ENCODE measurements at places on chromosomes 7 and 10. TPM values are rescaled to one million over a fixed set of nuclear protein-coding genes. Genes with fewer than 3 reads are reported as not detected.
A peak's percentile ranks its signal among the peaks of the same experiment; 100 is the strongest.

- no peak for DNase-seq
Measured at GRCh38 chr7:96253441-96253840, 68.5 kb downstream of the SLC25A13 start.

- no peak for DNase-seq
Measured at GRCh38 chr10:4686644-4686996, 139.4 kb upstream of the AKR1E2 start.

- no peak for DNase-seq
Measured at GRCh38 chr7:23012908-23013714, 819 bp downstream of the HYCC1 start.

CALN1 gene
- not detected for total RNA-seq

DNA sequence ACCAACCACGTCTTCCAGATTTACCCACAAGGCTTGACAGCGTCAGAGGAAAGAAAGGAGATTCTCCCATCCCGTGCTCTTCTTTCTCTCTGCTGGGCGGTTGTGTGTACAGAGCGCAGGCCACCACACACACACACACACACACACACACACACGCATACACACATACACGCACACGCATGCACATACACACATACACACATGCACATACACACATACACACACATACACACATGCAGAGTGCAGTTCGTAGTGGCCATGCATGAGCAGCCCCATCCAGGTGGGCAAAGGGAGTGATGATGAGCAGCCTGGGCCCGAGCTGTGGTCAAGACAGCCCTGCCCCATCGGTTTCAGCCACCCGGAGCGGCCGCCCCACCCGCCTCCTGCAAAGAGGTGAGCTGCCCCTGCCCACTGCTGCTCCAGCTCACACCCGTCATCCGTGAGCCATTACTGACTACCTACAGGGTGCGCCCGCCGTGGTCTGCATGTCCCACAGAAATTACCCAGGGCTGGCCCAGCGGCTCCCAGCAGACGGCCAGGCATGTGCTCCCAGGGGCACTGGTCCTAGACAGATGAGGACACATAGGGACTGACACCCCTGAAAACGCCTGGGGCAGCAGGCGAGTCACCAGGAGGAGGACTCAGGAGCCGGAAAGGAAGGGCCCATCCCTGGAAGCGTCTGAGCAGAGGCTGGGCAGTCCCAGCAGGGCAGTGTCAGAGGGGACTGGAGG lies 69.6 kb downstream of the ASB13 start:
- DNase-seq, result no peak

GRCh38 chr7:15546272-15546792 lies 15.5 kb downstream of the AGMO start:
- DNase-seq, result no peak

DNA sequence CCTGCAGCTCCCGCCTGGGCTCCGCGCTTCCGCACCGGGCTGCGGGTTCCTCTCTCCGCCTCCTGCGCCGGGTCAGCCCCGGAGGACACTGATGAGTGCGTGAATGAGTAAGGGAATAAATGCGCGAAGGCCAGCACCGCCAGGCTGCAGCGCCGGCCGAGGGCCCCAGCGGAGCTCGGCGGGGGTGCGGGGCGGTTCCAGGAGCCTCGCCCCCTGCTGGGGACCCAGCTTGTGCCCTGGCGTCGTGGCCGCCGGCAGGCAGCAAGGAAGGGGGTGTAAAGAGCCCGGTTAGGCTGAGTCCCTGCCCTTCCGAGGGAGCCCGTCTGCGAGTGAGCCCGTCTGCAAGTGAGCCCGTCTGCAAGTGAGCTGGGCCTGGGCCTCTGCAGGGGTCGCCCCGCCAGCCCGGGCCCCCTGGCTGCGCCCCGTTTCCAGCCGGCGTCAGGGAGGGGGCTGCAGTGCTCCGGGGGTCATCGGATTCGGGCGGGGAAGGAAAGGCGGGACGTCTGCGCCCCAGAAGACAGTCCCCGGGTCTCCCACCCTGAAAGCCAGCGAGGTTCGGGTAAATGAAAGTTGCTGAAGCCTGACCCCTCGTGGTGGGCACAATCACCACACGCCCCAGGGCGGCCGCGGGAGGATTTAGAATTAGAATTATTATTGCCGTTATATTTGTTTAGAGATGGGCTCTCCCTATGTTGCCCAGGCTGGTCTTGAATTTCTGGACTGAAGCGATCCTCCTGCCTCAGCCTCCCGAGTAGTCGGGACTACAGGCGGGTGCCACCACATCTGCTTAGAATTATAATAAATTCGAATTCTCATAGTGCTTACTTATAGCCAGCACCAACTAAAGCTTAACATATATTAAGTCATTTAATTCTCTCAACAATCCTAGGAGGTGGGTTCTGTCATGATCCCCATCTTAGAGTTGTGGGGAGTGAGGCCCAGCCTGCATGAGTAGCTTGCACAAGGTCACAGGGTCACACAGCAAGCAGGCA lies 8.6 kb upstream of the CRYGN start:
- peak; percentile 86 for DNase-seq

TAS2R5 gene
- total RNA-seq, result 0.40 TPM

DNA sequence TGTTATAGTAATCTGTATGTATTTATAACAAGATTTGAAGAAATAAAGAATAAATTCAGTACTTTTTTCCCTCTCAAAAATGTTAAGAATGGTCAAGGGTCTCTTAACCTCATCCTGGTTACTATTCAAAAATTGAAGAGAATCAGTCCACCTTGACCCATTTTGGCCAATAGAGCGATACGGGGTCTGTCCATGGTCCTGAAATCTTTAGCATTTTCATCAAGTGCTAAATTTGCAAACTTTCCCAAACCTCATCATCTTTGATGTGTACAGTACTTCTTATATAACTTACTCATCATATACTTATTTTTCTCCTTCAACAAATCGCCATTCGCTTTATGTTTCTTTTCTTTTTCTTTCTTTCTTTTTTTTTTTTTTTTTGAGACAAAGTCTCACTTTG lies 23.6 kb downstream of the TMEM178B start:
- DNase-seq, result no peak

DNA sequence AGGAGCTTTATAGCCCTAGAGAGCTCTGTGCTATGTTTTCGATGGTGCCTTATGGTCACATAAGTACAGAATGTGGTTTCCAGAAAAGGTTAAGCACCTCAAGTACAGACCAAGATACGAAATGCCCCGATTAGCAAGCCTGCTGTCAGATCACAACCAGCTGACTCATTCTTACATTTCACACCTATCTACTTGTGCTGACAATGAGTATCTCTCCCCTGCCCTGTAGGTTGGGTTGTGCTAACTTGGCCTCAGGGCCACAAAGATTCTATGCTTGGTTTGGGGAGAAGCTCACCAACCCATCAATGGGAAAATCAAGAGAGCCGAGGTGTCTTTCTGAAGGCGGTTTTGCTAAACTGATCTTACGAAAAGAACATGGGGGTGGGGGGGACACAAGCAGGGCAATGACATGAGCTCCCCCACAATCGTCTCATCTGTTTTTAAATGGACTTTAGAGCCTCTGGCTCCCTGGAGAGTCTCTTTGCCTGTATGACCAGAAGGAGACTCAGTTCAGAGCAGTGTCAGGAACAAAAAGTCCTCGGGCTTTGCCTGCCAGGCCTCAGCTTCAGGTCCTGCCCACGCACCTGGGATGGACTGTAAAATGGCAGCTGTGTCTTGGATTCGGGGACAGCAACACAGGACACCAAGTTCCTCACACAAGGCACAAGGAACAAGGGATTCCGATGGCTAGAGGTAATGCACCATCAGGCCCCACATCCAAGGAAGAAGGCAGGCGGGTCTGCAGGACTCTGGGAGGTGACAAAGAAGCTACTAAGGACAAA lies 55.1 kb downstream of the FAM53B start:
- DNase-seq, result no peak

- no peak for DNase-seq
Measured at GRCh38 chr7:1290026-1290678, 57.5 kb downstream of the UNCX start.

DNA sequence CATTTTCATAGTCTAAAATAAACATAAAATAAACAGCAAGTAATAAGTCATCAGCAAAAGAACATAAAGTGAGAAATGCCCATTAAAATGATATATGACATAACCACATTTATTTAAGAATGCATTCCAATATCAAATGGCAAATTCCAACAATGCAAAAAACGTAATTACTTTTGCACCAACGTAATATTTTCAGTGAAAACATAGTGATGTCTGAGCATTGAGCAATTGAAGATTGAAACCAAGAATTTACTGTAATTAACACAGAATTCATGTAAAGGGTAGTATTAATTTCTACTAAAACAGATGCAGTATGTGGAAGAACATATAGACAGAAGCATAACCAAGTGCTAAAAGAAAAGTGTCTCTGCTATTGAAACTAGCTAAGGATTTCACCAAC lies 123.0 kb upstream of the TNS3 start:
- no peak for DNase-seq

- DNase-seq, result no peak
Measured at GRCh38 chr7:96861-97260, 95.5 kb upstream of the FAM20C start.

WNT2 gene
- total RNA-seq, result 0.70 TPM

HMX3 gene
- not detected for total RNA-seq

TSPAN12 gene
- 54.9 TPM for total RNA-seq

DNA sequence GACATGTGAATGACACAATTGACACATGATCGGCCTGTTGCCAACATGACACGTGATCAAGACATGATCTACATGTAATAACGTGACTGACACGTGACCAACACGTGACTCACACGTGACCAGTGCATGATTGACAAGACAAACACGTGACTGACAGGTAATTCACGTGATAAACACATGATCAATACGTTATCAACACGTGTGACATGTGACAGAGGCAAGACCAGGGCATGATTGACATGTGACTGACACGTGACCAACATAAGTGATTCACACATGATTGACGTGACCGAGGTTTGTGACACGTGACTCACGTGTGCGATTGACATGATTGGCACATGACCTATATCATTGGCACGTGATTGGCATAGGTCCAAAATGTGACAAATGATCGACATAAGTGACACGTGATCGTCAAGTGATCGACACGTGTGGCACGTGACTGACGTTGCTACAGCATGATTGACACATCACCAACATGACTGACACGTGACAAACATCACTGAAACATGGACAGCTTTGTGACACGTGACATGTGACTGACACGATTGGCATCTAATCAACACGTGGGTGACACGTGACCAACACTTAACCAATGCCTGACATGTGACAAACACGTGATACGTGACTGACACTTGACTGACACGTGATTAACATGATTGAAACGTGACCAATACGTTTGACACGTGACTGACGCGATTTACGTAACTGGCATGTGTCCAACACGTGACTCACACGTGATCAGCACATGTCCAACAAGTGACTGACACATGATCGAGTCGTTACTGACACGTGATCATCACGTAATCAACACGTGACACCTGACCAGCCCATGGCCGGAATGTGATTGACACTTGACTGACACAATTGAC lies 23.0 kb downstream of the CRPPA start:
- no peak for DNase-seq

GRCh38 chr7:52261057-52261456 lies 774.4 kb upstream of the POM121L12 start:
- no peak for DNase-seq

GRCh38 chr7:7122033-7122478 lies 60.3 kb upstream of the C1GALT1 start:
- DNase-seq, result no peak

- DNase-seq, result no peak
Measured at GRCh38 chr10:72173619-72174296, 42.1 kb upstream of the ANAPC16 start.

DNA sequence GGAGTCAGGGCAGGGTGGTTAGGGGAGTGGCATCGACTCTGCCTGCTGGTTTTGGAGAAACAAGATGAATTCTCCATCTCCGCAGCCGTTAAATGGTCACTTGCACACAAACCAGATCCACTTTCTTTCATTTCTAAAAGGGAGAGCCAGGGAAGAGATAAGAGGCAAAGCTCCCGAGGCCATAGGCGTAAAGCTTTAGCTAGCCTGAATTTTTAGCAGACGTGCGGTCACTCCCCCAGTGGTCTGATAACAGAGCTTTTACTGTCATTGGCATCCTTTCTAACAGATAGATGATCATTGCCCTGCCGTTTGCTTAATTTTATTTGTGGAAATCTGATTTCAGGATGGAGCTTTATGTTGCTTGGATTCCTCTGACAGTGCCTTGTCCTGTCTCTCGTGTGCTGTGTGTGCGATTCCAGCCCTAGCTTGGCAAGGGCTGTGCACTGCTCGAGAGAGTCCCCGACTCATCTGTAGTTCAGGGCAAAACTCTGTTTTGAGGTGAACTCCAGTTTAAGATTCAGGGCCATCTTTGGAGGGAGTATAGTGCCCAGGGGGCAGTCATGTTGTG lies 62.5 kb downstream of the GATA3 start:
- no peak for DNase-seq

DNA sequence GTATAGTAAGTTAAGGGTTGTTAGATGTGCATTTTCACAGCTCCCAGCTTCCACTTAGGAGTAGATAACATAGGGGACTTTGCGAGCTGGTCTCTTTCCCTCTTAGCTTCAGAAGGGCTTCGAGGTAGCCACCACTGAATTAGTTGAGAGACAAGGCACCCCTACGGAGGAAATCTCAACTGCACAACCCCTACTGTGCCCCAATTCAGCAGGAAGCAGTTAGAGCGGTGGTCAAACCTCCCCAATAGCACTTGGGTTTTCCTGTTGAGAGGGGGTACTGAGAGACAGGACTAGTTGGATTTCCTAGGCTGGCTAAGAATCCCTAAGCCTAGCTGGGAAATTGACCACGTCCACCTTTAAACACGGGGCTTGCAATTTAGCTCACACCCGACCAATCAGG lies 1.1 kb upstream of the HERPUD2 start:
- DNase-seq, result no peak

GRCh38 chr10:22229802-22230157 lies 12.0 kb upstream of the EBLN1 start:
- no peak for DNase-seq

DENND2A gene
- 7.2 TPM for total RNA-seq

DNA sequence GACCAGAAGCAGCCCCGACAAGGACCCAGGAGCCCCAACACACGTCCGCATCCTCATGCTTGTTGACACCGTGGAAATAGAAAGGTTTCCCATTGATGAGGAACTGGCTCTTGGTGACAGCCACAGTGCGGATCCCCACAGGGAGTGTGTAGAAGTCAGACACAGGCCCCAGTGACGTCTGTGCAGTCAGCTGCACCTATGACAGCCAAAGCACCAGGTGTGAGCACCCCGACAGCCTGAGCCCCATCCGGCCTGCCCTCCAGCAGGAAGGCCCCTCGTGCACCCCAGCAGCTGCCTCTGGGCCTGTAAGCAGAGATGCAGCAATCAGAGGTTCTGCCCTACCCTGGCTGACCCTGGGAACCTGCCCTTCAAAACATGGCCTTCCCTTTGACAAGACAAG lies 7.1 kb downstream of the GUSB start:
- DNase-seq, result no peak

- DNase-seq, result no peak
Measured at GRCh38 chr7:18671176-18671575, 175.6 kb downstream of the HDAC9 start.

- DNase-seq, result no peak
Measured at GRCh38 chr10:29039091-29039490, 249.8 kb upstream of the LYZL1 start.

- no peak for DNase-seq
Measured at GRCh38 chr10:92284112-92284704, 6.7 kb downstream of the CPEB3 start.

TMEM236 gene
- 0.54 TPM for total RNA-seq

GRCh38 chr10:55329796-55330195 lies 528.8 kb upstream of the PCDH15 start:
- no peak for DNase-seq

TYW1 gene
- 11.2 TPM for total RNA-seq

BICC1 gene
- total RNA-seq, result 6.4 TPM

- no peak for DNase-seq
Measured at GRCh38 chr10:48207853-48208252, 66.6 kb downstream of the FRMPD2 start.

SPAG6 gene
- total RNA-seq, result not detected

- DNase-seq, result no peak
Measured at GRCh38 chr10:52769966-52770365, 2.6 kb downstream of the MBL2 start.

All from cardiac septum (tissue), 1 donor.